Endothelial cell of umbilical vein (primary cell): ENCODE measurements at places on chromosomes 12 and 14. TPM values are rescaled to one million over a fixed set of nuclear protein-coding genes. Genes with fewer than 3 reads are reported as not detected.
A peak's percentile ranks its signal among the peaks of the same experiment; 100 is the strongest.

Gene CMTM5
- not detected in 2 replicates for total RNA-seq

Gene CLEC4C
- total RNA-seq = not detected in 2 replicates

Gene CCDC197
- total RNA-seq = not detected in 2 replicates

Gene TMEM132D
- total RNA-seq = not detected in 2 replicates

Gene FIGNL2
- 2.4 and 2.5 TPM in 2 replicates for total RNA-seq

Gene TAS2R14
- total RNA-seq = 3.0 and 4.2 TPM in 2 replicates

Gene RNASE3
- total RNA-seq = not detected in 2 replicates

DNA sequence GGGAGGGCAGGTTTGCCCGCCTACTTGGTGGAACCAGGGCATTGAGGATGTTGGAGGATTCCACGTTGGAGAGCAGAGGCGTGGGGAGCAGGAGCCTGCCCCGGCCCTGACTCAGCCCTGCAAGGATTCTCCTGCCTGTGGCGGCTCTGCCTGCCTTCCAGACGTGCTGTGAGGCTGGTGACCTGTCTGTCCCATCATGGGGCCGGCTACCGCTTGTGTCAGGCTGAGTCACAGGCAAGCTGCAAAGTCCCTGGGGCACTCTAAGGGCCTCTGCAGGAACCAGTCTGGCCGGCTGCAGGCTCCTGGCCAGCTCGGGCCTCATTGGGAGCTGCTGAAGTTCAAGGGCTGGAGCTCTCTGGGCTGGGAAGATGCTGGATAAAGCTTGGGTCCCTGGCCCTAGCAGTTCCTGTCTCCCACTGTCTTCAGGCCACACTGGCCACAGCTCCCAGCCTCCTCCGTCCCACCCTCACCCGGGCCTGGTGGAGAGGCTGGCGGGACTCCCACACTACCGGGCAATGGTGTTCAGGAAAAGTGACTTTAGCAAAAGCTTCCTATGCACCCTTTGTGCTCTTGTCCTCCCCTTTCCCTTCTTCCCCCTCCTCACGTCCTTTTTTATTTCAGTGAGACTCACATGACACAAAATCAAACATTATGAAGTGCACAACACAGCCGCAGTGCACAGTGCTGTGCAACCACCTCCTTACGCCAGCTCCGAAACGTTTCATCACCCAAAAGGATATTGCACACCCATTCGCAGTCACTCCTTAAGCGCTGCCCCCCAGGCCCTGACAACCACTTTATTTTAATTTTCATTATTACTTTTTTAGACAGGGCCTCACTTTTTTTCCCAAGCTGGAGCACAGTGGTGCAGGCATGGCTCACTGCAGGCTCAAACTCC is 22.0 kb upstream of the ULK1 start:
- no peaks in the 10 kb centered on the region for H3K36me3 ChIP-seq
- H3K27ac ChIP-seq = no peak overlapping the region
- no peaks in the 10 kb centered on the region for H3K27me3 ChIP-seq
- no peak for DNase-seq

GRCh38 chr12:25745281-25745680 is 192.2 kb upstream of the LMNTD1 start:
- no peaks in the 10 kb centered on the region for H3K27me3 ChIP-seq
- H3K4me3 ChIP-seq = no peak overlapping the region
- H3K36me3 ChIP-seq = no peaks in the 10 kb centered on the region
- no peak overlapping the region for H3K27ac ChIP-seq
- peaks cover 10% of the 10 kb centered on the region for H3K4me1 ChIP-seq

DNA sequence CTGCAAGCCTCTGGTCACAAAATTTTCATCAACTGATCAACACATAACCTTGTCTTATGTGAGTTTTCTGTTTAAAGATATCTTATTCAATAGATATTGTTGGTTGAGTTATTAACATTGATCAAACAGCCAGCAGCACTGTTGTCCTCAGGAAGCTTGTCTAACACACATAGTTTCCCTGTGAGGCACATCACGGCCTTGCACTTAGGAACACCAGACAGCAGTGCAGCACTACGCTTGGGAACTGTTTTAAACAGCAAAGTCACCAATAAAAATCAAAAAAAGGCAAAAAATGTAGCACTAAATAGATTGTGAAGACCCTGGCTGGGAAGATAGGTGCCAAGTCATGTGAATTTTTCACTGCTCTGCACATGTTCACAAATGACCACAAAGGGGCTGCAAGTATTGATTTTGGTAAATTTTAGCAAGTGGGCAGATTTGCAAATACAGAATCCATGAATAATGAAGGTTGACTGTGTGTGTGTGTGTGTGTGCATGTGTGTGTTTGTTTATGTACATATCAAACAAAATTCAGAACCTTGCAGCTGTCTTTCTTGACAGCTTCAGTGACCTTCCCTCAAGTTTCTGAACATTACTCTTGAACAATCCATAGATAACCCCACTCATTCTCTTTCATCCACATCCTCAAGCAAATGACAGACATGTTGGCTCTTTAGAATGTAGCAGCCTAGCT is 28.9 kb downstream of the VDR start:
- no peak for DNase-seq
- H3K36me3 ChIP-seq = no peaks in the 10 kb centered on the region
- H3K27me3 ChIP-seq = no peaks in the 10 kb centered on the region
- no peaks in the 10 kb centered on the region for H3K4me1 ChIP-seq

DNA sequence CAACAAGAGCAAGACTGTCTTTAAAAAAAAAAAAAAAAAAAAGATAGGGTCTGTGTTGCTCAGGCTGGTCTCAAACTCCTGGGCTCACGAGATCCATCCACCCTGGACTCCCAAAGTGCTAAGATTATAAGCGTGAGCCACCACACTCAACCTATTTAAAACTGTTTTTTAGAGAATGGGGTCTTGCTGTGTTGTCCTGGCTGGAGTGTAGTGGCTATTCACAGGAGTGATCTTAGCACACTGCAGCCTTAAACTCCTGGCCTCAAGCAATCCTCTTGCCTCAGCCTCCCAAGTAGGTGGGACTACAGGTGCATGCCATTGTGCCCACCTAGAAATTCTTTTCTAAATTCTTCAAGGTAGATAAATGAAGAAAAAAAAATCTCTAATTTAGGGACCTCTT is 7.6 kb downstream of the COQ10A start:
- no peak overlapping the region for H3K4me3 ChIP-seq
- no peak for DNase-seq
- H3K27ac ChIP-seq = no peak overlapping the region
- no peaks in the 10 kb centered on the region for H3K4me1 ChIP-seq
- no peaks in the 10 kb centered on the region for H3K27me3 ChIP-seq

- no peak overlapping the region for H3K27ac ChIP-seq
- H3K27me3 ChIP-seq = no peaks in the 10 kb centered on the region
- no peak for DNase-seq
- no peaks in the 10 kb centered on the region for H3K36me3 ChIP-seq
These were observed 148.5 kb downstream of the PHETA1 start for GRCh38 chr12:111220363-111220762.

- H3K4me3 ChIP-seq = no peak overlapping the region
- peaks cover 7% of the 10 kb centered on the region for H3K36me3 ChIP-seq
- peaks cover 17% of the 10 kb centered on the region for H3K4me1 ChIP-seq
These were observed 184.7 kb downstream of the PRKCH start for GRCh38 chr14:61505815-61506809.

DNA sequence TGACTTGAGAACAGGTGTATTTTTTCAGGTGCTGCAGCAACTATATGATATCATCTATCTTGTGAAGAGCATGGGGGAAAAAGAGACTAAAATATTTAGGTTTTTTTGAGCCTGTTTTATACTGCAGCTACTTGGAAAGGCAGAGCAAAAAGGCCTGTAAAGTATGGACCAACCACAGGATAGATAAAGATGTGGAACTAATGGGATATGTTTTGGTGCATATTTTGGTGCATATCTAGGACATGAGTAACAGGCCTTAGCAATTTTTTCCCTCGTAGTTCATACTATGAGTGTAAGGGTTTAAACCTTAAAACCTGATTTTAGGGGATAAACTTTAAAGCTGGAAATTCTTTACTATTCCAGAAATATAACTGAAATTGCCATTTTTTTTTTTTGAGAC is 6.0 kb upstream of the GTSF1 start:
- peaks cover 26% of the 10 kb centered on the region for H3K27me3 ChIP-seq
- no peaks in the 10 kb centered on the region for H3K36me3 ChIP-seq
- no peak overlapping the region for H3K4me3 ChIP-seq
- no peak for DNase-seq
- H3K4me1 ChIP-seq = no peaks in the 10 kb centered on the region

- H3K27ac ChIP-seq = no peak overlapping the region
- no peaks in the 10 kb centered on the region for H3K36me3 ChIP-seq
- H3K4me3 ChIP-seq = no peak overlapping the region
- H3K4me1 ChIP-seq = no peaks in the 10 kb centered on the region
These were observed 194.1 kb downstream of the TMTC3 start for GRCh38 chr12:88336076-88336739.

- no peak for DNase-seq
- peaks cover 50% of the 10 kb centered on the region for H3K4me1 ChIP-seq
- peak overlapping the region; percentile 57 for H3K27ac ChIP-seq
- no peak overlapping the region for H3K4me3 ChIP-seq
- no peaks in the 10 kb centered on the region for H3K36me3 ChIP-seq
These were observed 13.2 kb downstream of the TAOK3 start for GRCh38 chr12:118359541-118359915.

DNA sequence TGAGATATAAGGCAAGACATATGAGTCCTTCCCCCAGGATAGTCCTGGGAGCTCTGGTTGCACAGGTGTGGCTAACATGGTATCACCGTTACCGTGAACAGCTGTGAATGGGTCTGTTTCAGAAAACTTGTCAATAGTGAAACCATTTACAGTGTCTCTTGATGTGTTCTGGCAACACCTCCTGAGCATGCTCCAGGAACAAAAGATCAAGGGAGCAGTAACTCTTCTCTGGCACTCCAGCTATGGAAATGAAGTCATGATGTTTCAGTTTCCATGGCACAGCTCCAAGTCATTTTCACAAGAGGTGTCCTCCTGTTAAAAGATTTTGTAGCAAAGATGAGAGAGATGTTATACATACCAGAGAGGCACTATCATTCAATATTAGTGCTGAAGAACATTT is 253.7 kb downstream of the SNAPC1 start:
- DNase-seq = no peak
- H3K27me3 ChIP-seq = no peaks in the 10 kb centered on the region
- no peak overlapping the region for H3K27ac ChIP-seq
- no peaks in the 10 kb centered on the region for H3K36me3 ChIP-seq
- no peaks in the 10 kb centered on the region for H3K4me1 ChIP-seq

DNA sequence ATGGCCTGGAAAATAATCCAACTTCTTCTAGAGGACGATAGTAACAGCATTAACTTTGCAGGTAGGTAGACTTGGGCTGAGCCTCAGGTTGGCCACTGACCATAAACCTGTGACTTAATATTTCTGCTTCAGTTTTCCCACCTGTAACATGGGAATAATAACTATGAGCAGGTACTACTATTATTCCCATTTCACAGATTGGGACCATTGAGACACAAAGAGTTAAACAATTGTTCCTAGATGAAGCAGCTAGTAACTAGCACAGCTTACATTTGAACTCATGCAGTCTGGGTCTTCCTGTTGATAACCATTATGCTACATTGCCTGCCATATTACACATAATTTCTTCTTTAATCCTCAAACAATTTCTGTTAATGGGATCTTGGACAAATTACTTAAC is 217.7 kb downstream of the NUAK1 start:
- no peak for DNase-seq
- no peaks in the 10 kb centered on the region for H3K27me3 ChIP-seq
- no peak overlapping the region for H3K27ac ChIP-seq
- H3K4me3 ChIP-seq = no peak overlapping the region
- H3K36me3 ChIP-seq = no peaks in the 10 kb centered on the region

DNA sequence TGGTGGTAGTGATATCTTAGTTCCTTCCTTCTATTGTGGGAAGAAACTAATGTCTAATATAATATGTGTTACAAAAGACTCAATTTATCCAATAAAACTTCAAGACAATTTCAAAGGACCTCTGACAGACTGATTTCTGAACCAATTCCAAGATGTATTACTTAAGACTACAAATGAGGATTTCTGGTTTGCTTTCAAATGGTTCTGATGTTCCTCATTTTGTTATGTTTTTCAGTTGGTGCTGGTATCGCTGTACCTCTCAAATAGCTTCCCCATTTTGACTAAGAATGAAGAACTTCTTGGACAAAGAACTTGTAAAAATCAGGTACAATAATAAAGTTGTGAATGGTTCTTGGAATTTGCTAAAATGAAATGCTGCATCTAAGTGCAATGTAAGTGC is 19.4 kb upstream of the MBIP start:
- H3K27ac ChIP-seq = no peak overlapping the region
- no peaks in the 10 kb centered on the region for H3K4me1 ChIP-seq
- no peak for DNase-seq
- H3K27me3 ChIP-seq = peaks cover 15% of the 10 kb centered on the region
- no peak overlapping the region for H3K4me3 ChIP-seq

GRCh38 chr12:120421701-120422100 is 16.2 kb upstream of the COX6A1 start:
- H3K27me3 ChIP-seq = no peaks in the 10 kb centered on the region
- no peaks in the 10 kb centered on the region for H3K4me1 ChIP-seq
- no peak overlapping the region for H3K4me3 ChIP-seq
- no peak overlapping the region for H3K27ac ChIP-seq
- no peak for DNase-seq
- H3K36me3 ChIP-seq = no peaks in the 10 kb centered on the region

GRCh38 chr12:64450711-64451486 is 1.0 kb upstream of the TBK1 start:
- peak; percentile 23 for DNase-seq
- no peak overlapping the region for H3K27ac ChIP-seq
- peak overlapping the region; percentile 83 for H3K4me3 ChIP-seq
- H3K4me1 ChIP-seq = peaks cover 15% of the 10 kb centered on the region
- H3K27me3 ChIP-seq = no peaks in the 10 kb centered on the region
- peaks cover 2% of the 10 kb centered on the region for H3K36me3 ChIP-seq

DNA sequence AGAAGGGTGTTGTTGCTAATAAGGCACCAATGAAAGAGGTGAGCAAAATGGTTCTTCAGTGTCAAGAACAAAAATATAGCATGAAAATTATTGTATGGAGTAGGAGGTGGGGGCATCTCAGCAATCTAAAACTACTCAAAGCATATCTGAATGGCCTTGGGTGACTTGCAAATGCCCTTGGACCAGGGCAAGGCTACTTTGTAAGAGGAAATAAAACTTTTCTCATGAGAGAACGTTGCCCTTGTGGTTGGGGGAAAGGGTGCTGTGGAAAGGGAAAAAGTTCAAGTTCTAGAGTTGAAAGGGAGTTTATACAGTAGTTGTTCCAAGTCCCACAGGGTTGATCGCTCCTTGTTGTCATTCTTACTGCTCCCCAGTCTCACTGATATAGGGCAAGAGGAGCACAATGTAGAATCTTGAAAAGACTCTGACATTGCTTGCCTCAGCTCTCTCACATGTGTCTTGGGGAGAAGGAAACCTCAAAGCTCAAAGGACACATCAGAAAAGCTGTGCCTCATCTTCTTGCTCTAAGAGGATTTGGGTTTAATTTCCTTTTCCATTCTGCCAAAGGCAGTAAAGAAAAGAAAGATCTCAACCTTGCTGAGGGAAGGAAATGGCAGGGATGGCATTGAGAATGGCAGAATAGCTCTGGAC is 270.5 kb downstream of the DUSP6 start:
- no peaks in the 10 kb centered on the region for H3K36me3 ChIP-seq
- no peaks in the 10 kb centered on the region for H3K27me3 ChIP-seq
- peaks cover 46% of the 10 kb centered on the region for H3K4me1 ChIP-seq
- peak; percentile 24 for DNase-seq

- H3K4me1 ChIP-seq = peaks cover 5% of the 10 kb centered on the region
- no peak overlapping the region for H3K27ac ChIP-seq
- no peaks in the 10 kb centered on the region for H3K36me3 ChIP-seq
These were observed 88.5 kb downstream of the GPHN start for GRCh38 chr14:66596241-66596985.
